ENCODE measurements at places on chromosomes 2 and 18.

DNA sequence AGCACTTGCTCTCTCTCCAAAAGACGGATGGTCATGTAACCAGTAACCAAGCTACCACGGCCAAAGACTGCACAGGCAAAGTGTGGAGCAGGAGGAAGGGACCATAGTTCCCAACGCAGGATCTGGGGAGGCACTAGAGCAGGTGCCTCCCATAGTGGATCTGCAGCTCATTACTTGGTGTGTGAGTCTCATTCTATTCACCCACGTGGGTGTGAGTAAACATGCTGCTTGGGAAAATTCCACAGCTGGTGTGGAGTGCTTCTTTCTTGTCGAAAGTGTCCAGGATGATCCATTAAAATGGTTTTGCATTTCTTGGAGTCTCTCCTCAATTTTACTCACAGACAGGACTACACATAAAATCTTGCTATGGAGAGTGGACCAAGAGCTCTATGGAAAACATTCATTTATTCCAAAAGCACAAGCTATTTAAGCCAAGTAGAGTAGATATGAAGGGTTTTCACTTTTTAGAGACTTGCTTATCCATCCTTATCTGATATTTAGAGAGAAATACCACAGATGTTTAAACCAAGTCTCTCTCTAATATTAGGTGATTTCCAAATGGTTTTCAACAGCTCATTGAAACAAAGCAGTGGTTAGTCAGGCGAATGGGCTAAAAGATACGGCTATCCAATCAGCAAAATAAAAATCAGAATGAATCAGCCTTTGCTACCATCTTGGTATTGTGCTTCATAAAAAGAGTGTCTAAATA, 104.3 kb upstream of the CCDC195 start:
- no peak for DNase-seq

DNA sequence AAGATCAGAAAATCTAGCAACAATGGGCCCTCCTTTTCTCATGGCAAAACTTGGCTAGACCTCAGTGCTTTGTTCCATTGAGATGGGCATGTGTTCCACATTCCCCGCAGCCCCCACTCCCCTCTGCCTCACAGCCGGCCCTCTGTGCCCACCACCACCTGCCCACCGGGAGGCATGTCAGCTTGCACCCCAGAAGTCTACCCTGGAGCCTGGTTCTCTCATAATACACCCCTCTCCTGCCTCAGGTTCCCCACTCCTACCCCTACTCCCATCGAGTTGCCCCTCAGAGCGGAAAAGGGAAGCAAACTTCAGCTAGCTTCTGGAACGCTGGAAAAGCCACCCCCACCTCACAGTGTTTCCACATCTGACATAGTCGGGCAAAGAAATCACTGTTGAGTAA, 219.0 kb downstream of the ANAPC1 start:
- no peak for DNase-seq

DNA sequence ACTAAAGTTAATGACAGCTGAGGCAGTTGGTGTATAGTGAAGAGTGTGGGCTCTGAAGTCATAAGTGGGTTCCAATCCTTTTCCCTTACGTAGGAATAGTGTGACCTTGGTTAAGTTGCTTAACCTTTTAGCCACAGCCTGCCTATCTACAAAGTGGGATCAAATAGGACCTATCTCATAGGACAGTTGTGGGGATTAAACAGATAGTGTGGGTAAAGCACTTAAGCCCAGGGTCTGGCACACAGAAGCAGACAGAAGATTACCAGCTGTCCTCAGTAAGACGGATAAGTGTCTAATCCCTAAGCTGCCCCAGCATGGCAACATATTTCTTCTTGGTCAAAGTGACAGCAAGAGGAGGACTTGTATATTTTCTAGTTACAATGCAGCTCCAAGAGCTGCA, 28.2 kb downstream of the UBE2F start:
- no peak for DNase-seq

DNA sequence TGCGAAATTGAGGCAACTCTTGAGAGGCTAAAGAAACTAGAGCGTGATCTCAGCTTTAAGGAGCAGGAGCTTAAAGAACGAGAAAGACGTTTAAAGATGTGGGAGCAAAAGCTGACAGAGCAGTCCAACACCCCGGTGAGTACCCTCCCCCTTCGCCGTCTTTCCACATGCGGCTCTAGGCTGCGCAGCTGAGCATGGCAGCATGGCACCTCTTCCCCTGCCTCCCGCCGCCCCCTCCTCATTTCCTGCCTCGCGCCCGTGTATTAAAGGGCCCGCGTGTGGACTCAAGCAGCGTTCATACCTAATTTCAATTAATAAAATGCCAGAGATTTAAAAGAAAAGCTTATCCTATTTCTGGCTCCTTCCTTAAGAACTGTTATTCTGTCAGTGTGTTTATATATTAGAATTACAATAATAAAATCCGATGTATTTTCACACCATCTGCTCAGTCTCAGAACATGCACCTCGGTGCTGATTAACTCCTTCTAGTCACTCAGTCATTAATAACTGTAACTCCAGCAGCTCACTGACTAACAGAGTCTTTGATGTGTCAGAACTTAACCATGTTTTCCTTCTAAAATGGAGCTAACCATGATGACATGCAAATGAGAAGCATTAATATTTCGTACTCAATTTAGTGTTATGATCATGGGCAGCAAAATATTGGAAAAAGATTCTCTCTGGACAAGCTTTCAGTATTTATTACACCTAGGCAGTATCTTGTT, 137.4 kb upstream of the CDCA7 start:
- no peak for DNase-seq

- no peak for DNase-seq
These were observed 442.8 kb upstream of the SYT4 start for GRCh38 chr18:43720041-43720440.

GRCh38 chr2:54941248-54941984, 108.8 kb downstream of the RTN4 start:
- no peak for DNase-seq
